BE2C (cell line): ENCODE measurements at places on chromosomes 12 and 14.

- no peak for DNase-seq
Observed at GRCh38 chr14:42123526-42123925, 516.9 kb downstream of the LRFN5 start.

DNA sequence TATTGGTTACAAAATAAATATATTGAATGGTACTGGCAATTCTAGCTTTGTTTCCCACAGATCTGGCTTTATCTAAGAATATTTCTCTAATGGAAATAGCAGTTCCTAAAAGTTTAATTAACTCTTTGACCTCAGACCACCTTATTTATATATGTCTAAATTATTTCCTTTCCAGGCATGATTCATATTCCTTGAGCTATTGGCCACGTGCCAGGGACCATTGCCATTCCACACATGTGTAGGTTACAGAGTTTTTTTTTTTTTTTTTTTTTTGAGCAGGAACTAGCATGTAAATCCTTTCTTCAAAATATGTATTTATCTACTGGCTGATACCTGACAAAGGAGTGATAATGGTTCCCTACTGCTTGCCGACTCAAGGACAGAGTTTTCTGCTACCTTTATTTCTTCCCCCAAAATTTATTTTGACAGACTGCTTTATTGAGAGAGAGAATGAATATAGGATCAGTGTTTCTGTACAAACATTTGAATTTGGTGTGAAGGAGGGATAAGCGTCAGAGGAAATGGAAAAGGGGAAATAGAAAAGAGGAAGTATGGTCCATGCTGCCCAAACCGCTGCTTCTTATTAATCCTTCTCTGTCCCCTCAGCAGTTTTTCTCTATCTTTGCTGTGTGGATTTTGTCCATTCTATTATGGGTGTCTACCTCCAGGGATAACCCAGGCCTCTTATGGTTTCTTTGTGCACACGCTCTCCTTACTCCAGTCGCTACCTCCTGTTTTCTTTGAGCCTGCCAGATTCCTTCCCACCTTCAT is 36.4 kb downstream of the PDE3A start:
- DNase-seq = peak; percentile 67

DNA sequence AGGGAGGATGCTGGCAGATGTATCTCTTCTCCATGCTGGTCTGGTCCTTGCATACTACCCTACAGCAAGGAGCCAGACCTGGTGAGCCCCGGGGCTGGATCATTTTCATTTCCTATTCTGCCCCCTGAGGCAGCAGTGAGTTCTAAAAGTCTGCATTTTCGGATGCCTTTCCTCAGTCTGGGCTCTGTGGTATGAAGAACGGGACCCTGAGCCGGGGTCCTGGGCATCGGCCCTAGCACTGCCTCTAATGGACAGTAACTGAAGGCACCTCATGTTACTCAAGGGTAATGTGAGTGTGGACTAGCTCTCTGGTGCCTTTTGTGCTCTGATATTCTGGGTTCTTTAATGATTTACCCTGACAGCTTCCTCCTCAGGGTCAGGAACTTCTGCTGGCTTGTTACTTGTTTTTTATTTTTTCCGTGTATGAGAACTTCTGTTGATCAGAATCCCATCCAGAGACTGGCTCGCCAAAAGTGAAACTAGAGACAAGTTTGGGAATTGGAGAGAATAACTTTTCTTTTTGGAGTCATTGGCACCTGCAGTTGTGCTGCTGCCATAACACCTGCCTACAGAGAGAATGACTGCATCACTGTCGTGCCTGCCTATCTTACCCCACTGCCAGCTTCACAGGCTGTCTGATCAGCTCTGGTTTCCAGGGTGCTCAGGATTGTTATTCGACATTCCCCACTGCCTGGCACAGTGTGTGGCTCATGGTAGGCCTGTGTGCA is 62.3 kb downstream of the SUSD6 start:
- no peak for DNase-seq

GRCh38 chr12:48388460-48388859 is 37.7 kb upstream of the ZNF641 start:
- DNase-seq = no peak

- no peak for DNase-seq
Observed at GRCh38 chr14:31990926-31991572, 86.1 kb upstream of the ARHGAP5 start.

DNA sequence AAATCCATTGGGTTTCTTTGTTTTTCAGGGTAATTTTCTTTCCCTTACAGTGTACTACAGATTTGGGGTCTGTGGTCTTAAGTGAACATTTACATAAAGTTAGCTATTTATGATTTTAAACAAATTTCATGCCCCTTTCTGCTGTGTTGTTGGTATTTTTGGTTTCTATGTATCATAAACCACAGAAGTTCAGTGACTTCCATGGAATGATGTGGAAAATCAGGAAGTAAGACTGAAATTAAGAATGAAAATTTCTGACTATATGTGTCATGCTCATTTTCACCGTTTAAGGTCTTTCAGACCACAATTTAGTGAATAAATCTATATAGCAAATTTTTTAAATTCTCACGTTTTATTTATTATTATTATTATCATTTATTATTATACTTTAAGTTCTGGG is 31.7 kb downstream of the ETV6 start:
- DNase-seq = no peak

GRCh38 chr12:52018433-52019112 is 11.8 kb downstream of the TAMALIN start:
- no peak for DNase-seq

- DNase-seq = no peak
Observed at GRCh38 chr12:83042441-83043200, 355.9 kb downstream of the TMTC2 start.

DNA sequence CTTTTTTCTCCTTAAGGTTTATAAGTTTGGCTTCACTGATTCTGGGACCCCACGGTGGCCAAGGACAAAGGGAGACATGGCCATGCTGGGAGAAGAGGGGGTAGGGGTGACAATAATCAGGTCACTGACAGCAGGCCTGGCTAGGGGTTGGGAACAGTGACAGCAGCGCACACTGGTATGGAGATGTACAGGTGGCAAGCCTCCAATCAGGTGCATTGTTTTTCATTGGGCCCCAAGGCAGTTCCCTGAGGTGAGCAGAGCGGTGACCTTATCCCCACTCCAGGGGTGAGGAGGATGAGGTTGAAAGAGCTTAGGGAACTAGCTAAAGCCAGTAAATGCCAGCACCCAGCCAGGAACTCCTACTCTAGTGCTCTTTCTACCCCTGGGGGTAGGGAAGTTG is 1.4 kb downstream of the SYNDIG1L start:
- DNase-seq = no peak

- no peak for DNase-seq
Observed at GRCh38 chr12:57011438-57012424, 4.6 kb downstream of the TAC3 start.

GRCh38 chr14:86363047-86363446 is 833.1 kb downstream of the FLRT2 start:
- DNase-seq = no peak

DNA sequence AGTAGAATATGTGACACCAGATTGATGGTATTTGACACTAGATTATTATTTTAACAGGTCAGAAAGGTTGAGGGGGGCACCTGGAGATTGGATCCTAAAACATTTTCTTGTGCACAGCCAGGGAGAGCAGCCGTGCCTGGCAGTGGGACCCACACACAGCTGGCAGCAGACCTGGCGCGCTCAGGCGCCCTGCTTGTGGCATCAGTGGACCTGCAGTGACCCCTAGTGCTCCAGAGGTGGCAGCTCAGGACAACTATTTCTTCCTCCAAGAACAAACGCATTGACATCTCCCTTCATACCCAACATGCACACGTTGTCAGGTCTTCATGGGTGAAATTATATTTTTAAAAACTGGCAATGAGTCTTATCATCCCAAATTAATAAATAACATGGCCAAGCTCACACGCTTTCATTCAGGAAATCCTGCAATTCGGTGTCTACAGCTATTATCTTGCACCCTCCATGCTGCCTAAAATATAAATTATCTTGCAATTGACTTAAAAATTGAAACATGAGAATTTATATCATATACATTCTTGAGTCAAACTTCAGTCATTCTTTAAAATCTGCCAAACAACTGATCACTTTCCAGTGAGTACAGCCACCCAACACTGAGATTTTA is 7.7 kb upstream of the TMEM132D start:
- DNase-seq = peak; percentile 48

- DNase-seq = peak; percentile 38
Observed at GRCh38 chr12:116222358-116222757, 55.1 kb downstream of the MED13L start.

DNA sequence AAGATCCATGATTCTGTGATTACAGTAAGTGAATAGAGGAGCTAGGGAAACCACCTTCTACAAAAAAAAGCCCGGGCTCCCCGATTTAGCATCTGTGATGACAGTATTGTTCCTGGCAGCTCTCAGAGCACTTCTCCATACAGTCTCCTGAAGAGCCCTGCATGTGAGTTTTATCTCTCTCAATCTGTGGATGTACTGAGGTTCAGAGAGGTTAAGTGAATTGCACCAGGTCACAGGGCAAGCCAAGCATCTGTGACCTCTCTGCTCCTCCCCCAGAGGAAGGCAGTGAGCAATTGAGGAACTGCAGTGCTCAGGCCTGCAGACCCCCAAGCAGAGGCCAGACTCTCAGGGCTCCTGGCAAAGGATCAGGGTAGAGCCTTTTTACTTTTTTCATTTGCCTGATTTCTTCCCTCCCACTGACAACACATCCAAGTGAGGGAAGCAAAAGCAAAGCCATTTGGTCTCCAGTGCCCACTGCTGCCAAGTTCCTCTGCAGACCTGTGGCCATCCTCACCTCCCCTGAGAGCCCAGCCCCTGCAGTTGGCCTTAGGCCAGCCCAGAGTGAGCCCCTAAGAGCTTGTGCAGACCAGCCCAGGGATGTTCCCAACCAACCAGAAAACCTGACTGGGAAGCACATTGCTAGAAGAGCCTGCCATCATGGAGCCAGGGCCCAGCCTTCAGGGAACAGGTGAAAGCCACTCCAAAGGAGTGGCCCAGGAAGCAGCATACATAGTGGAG is 47.6 kb upstream of the PNMA1 start:
- DNase-seq = peak; percentile 45

GRCh38 chr12:116695464-116695725 is 42.5 kb downstream of the SPRING1 start:
- no peak for DNase-seq

GRCh38 chr12:127358888-127359287 is 908.1 kb upstream of the TMEM132C start:
- no peak for DNase-seq

DNA sequence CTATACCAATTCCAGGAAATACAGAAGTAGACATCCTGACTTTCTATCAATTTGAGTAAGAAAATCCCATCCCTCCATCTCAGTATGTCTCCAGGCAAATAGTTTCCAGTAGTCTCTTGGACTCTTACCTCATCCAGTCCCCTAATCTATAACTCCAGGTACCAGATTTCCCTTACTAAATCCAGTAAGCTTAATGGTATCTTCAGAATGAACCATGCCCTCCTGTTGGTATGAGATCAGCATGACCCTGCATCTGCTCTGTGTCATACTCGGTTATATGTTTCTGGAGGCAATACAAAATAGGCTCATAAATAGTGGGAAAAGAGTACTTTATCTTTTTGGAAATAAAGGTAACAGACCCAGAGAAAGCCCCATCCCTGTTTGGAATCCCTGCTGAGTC is 18.4 kb downstream of the PIGH start:
- no peak for DNase-seq
